ENCODE measurements at places on chromosomes 11 and 22.

GRCh38 chr11:43021466-43021865 lies 290.3 kb upstream of the API5 start:
- no peak for DNase-seq

DNA sequence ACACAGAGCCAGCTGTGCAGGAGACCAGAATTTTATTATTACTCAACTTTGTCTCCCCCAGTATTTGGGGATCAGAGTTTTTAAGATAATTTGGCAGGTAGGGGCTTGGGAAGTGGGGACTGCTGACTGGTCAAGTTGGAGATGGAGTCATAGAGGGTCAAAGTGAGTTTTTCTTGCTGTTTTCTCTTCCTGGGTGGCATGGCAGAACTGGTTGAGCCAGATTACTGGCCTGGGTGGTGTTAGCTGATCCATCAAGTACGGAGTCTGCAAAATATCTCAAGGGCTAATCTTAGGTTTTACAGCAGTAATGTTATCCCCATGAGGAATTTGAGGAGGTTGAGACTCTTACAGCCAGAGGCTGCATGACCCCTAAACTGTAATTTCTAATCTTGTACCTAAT lies 153.5 kb downstream of the OR4C45 start:
- no peak for DNase-seq

GRCh38 chr11:67355023-67355793 lies 1.9 kb upstream of the POLD4 start:
- no peak for DNase-seq

DNA sequence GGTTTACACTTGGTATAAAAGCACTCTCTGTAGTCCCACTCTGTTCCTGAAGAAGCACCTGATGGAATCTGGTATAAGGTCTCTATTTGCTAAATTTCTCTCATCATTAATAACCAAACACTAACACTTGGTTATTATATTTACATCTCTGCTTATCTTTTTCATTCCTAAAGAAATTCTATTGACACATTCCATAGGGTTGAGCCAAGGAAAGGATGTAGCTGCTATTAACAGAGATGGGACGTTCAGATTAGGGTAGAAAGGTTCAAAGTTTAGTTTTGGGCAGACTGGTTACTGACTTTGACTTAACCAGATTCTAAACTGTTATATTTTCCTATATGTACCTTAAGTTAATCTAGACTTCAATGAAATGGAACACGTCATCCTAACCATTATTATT lies 91.5 kb downstream of the RSF1 start:
- no peak for DNase-seq
